ENCODE measurements at places on chromosomes 12 and 14. TPM values are rescaled to one million over a fixed set of nuclear protein-coding genes. Genes with fewer than 3 reads are reported as not detected.

DNA sequence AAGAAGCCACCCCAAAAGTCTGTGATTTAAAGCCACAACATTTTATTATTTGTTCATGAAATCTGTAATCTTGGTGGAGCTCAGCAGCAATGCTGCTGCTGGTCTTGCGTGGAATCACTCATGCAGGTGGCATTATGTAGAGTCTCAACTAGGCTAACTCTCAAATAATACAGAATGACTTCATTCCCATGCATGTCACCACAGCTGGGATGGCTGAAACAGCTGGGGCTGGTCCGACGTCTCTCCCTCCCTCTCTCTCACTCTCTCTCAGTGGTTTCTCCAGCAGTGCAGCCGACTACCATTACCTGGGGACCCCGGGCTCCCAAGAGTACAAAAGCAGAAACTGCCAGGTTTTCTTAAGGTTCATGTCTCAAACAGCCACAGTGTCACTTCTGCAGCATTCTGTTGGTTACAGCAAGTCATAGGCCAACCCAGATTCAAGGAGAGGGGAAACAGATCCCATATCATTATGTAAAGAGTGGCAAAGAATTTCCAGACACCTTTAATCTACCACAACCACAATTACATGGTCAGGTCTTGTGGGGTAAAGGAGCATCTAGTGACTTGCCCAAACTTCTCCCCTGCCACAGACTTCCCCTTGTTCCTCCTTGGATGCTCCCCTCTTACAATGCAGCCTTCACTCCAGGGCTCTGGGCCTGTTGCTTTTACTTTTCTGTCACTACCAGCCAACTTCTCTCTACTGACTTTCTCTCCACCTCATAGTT, 192.0 kb upstream of the HMGA2 start:
- DNase-seq, result no peak

DNA sequence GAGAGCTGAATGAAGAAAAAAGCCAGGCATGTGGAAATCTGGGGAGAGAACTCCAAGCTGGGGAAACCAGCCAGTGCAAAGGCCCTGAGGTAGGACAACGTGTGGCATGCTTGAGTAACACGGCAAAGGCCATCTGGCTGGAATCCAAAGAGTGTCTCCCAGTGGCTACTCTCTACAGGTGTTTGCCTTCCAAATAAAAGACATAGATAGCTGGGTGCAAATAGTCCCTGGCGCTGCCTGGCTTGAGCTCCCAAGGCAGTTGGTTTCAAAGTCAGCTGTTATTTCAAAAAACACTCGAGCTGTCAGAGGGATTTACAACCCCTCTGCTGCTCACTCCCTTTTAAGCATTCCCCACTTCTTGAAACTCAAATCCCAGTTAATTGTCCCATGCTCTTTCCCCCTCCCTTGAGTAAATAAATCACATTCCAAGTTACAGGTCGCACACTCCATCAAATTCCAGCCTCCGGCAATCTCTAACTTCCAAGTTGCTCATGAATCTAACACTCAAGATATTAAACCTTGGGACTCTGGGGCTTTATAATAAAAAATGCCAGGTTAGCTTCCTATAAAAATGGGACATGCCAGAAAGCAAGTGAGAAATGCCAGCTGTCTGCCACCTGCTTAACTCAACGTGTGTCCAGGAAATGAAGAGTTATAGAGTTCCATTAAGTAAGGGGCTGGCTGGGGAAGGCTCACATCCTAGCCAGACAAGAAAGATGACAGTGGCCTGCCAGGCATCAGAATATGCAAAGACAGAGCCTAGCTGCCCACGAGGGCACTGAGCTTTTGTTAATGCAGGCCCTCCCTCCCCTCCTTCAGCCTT, 133.6 kb upstream of the NOS1 start:
- no peak for DNase-seq

GRCh38 chr12:41367726-41368405, 179.7 kb downstream of the PDZRN4 start:
- DNase-seq, result no peak

Gene SERPINA3
- total RNA-seq, result not detected

GRCh38 chr12:31732926-31733548, 4.2 kb upstream of the AMN1 start:
- no peak for DNase-seq

- DNase-seq, result no peak
Measured at GRCh38 chr14:100434911-100435438, 111.8 kb downstream of the SLC25A47 start.

GRCh38 chr12:53214687-53215455, 7.8 kb upstream of the ITGB7 start:
- DNase-seq, result no peak

GRCh38 chr12:120264086-120264903, 1.2 kb downstream of the PXN start:
- no peak for DNase-seq

Gene PTPN6
- 28.4 TPM for total RNA-seq

Gene NAV3
- 5.0 TPM for total RNA-seq

GRCh38 chr12:32462908-32463307, 63.5 kb downstream of the FGD4 start:
- DNase-seq, result no peak

DNA sequence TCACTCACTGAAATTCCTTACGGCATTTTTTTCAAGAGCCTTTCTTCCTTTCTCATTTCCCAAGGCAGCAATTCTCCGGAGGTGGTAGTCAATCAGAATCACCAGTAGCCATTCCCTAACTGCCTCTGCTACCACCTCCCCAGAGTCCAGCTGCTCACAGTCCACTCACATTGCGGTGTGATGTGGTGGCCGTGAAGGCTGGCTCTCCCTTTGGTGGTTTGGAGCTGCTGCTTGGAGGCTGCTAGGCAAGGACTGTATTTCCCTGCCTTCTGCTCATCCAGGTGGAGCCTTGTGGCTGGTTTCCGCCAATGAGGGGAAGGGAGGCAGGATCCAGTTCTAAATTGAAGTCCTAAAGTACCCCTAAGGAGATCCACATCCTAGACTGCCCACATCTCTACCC, 222.0 kb downstream of the ANO2 start:
- no peak for DNase-seq

GRCh38 chr12:106282457-106283097, 20.0 kb upstream of the TCP11L2 start:
- peak; percentile 57 for DNase-seq

GRCh38 chr12:12974211-12974610, 22.2 kb upstream of the GPRC5D start:
- DNase-seq, result no peak

Gene CSRP2
- total RNA-seq, result 228 TPM

- DNase-seq, result no peak
Measured at GRCh38 chr12:54956818-54957641, 27.5 kb downstream of the TESPA1 start.

Gene ANO4
- total RNA-seq, result 2.9 TPM

DNA sequence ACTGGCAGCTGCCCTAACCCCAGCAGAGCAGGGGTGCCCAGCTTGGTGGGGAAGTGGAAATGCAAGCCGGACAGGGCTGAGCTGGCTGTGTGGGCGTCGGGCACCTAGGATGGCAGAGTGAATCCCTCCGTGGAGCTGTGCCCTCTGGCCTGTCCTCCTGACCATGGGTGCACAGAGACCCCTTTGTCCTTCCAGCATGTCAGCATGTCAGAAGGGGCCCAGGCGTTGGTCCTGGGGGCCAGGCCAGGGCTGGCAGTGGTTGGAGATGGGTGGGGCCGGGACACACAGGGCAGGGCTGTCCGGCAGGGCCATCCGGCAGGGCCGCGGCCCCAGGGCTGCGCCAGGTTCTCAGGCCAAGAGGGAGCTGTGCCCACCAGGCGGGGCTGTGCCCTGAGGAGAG, 8.8 kb upstream of the TEX22 start:
- no peak for DNase-seq

DNA sequence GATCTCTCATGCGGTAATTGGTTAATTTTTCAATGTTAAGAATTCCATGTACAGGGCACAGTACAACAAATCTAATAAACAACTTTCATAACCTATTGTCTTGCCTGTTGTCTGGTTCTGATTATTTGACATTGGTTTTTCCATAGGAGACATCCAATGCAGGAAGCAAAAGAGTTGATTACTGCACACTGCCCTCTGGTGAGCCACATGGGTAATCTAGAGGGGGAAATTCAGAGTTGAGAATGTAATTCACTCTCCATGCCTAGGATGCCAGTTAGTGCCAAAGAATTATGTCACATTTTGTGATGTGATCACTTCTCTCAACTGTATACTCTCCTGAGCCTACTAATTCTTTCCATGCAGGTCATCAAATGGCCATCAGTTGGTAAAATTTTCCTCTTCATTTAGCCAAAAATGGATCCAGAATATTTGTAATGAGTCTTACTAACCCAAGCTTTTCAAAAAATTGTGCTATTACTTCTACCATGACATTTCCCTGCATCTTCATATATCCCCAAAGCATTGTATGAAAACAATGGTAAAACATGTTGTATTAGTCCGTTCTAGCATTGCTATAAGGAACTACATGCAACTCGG, 17.7 kb upstream of the CCDC91 start:
- DNase-seq, result no peak

DNA sequence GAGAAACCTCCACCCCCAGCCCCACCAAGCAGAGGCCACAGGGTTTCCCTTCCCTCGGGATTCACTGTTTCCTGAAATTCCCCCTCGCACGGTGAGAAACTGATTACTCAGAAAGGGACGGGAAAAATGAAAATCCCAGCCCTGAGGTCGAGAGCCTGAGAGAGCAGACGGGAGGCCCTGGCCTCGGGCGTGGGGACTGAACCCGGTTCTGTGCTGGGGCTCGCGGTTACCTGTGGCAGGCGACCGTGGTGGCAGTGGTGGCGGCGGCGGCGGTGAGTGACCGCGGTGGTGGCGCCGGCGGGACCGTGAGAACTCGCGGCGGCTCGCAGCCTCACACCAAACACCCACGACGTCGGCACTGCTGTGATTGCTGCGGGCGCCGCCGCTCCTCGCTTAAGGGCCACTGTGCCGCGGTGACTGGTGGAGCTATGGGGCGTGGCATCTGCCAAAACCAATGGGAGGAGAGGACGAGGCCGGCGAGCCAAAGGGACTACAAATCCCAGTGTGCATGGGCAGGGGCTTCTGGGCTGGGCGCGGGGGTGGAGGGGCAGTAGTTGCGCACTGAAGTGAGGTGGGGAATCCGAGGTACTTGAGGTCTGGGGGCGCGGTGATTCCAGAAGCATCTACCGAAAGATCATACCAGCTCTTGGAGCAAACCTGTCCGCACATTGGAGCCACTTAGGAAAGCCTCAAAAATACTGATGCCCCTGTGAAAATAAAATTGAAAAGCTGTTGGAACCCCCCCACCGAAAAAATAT, at the start of gene LGMN:
LGMN (minus strand) TSS at position 369 of the 758 bp plus-strand sequence. CDS start 15,841 bp downstream, outside the sequence.
- DNase-seq, result peak; percentile 82

DNA sequence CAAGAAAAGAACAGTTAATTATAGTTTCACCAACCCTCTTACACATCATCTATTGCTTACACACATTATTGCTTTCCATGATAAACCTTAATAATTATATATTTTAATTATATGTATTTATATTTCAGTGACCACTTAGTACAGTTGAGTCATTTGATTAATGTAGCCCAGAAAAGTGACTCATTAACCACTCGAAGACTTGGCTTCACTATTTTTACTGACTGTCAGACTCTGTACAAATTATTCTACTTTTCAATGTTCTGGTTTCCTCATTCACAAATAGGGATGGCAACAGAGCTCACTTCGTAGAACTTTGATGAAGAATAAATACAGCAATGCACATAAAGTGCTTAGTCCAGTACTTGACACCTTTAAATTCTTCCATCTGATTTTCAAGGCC, 98.3 kb downstream of the CFAP54 start:
- DNase-seq, result no peak

DNA sequence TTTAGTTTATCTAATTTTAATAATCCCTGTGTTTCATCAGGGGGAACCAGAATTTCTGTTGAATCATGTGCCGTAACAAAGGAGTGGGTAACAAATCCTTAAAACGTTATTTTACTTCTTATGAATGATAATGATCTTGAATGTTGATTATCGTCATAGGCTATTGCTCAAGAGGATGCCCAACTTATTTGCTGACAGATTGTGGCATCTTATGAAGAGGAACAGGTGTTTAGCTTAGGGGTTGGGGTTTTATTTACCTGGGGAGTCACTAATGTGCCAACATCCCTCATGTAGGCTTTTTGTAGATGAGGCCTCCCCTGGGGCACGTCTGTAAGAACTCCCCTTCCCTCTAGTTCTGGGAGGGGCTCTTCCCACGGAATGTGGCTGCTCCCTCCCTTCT, 32.4 kb upstream of the TMX1 start:
- DNase-seq, result no peak

DNA sequence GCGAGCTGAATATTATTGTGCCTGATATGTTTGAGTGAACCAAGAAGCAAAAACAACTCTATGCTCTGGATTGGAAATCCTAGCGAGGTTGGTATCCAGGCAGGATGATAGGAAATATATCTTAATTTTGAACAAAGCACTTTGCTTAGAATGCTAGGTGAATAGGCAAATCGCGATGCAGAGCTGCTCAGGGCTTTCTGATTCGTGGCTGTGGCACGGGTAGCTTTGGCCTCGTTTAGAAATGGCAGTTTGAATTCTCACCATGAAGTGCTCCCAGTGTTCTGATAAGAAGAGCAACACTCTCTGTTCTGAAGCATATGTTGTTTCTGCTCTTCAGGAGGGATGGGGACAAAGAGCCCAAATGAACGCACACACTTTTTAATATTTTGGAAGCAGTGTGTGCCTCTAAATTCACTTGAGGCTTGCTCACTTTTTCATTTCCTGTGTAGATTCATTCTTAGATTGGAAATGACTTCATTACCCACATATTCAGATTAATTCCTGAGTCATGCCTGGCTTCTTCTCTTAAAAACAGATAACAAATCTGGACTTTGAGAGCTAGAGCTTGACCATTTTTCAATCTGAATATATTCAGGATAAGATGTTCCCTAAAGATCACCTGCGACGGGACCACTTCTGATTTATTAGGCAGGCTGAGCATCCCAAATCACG, 200.9 kb downstream of the RPAP3 start:
- DNase-seq, result no peak

Gene TSPAN19
- total RNA-seq, result not detected

- no peak for DNase-seq
Measured at GRCh38 chr14:43260056-43260455, 1247.0 kb downstream of the FSCB start.

DNA sequence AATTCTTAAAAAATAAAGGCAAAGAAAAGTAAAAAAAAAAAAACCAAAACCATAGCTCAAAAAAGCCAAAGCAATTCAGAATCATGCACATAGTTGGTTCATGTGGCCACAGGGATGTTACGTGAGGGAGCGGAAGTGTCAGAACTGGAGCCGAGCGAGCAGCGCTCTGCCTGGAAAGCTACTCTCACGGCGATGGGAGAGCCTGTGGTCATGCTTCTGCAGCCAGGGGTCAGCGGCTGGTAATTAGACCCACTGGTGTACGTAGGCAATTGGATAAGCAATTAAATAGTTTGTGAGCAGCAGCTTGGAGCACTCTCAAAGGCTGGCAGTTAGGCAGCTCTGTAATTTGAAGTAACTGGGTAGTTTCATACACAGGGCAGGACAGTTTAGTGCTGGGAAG, 58.1 kb downstream of the TRHDE start:
- DNase-seq, result no peak
